ENCODE measurements at places on chromosomes 5 and 9.

GRCh38 chr5:168159425-168159824, 132.0 kb upstream of the WWC1 start:
- H3K4me3 ChIP-seq, result no peak overlapping the region
- no peaks in the 10 kb centered on the region for H3K4me1 ChIP-seq
- no peak overlapping the region for H3K27ac ChIP-seq

GRCh38 chr5:31825518-31826068, 186.7 kb downstream of the PDZD2 start:
- H3K27me3 ChIP-seq, result no peaks in the 10 kb centered on the region
- no peak overlapping the region for H3K4me3 ChIP-seq
- H3K4me1 ChIP-seq, result no peaks in the 10 kb centered on the region
- H3K27ac ChIP-seq, result no peak overlapping the region

- H3K4me3 ChIP-seq, result no peak overlapping the region
- no peak for DNase-seq
- H3K27me3 ChIP-seq, result no peaks in the 10 kb centered on the region
- no peaks in the 10 kb centered on the region for H3K36me3 ChIP-seq
Observed at GRCh38 chr9:75504721-75505120, 385.8 kb upstream of the PCSK5 start.

DNA sequence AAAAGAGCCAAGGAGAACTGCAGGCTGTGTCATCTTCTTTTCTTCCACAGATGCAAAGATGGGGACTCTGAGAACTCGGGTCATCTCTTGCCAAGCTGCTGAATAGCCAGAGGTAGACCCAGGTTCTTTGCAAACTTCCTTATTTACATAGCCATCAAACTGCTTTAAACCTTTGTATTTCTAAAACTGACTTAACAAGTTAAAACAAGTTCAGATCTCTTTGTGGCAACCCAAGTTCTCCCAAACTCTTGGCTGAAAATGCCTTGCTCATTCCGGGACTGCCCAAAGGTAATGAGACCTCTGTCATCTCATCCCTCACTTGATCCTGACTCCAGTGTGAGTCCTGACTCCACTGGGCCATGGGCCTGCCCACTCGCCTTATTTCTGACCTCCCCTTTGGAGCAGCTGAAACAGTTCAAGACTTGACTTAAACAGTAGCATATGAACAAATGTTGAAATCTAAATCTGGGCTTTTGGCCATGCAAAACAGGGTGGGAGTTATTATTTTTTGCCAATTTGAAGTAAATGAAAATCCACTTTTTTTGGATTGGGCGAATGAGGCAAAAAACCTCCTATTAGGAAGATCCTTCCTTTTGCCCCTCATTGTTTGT, 50.6 kb downstream of the FBXL7 start:
- no peaks in the 10 kb centered on the region for H3K36me3 ChIP-seq
- no peak overlapping the region for H3K4me3 ChIP-seq
- peaks cover 6% of the 10 kb centered on the region for H3K4me1 ChIP-seq
- H3K27me3 ChIP-seq, result no peaks in the 10 kb centered on the region
- DNase-seq, result no peak

GRCh38 chr9:22056402-22056801, 47.3 kb upstream of the CDKN2B start:
- no peak overlapping the region for H3K27ac ChIP-seq
- H3K4me1 ChIP-seq, result no peaks in the 10 kb centered on the region
- DNase-seq, result no peak
- no peak overlapping the region for H3K4me3 ChIP-seq

DNA sequence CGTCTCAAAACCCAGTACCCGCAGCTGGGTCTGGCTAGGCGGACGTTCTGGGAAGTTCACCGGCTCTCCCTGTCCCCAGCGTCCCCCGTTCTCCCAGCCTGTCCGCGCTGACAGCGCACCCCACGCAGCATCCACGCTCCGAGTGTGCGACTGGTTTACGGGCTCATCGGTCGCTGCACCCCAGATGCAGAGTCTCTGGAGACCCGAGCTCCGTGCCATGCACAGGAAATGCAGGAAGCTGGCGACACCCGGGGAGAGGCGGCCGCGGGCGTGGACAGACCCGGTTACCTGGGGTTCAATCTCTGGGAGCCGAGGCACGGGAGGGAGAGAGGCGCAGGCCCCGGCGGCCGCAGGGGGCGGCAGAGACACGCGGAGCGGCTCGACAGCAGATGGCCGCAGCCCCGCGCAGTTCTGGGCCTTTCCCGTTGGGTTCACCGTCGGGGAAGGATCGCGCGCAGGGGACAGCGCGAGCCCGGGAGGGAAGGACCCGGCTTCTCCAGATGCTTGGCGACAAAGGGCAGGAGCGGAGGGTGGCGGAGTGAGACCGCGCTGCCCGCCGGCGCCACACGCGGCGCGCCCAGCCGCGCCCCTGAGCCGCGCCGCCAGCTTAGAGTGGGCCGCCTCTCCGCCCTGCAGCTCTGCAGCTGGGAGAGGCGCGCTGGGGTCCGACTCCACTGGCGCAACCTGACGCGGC, 558 bp downstream of the SHROOM1 start:
- H3K27me3 ChIP-seq, result no peaks in the 10 kb centered on the region
- peak; percentile 94 for DNase-seq
- H3K27ac ChIP-seq, result no peak overlapping the region
- H3K4me3 ChIP-seq, result peak overlapping the region; percentile 45

DNA sequence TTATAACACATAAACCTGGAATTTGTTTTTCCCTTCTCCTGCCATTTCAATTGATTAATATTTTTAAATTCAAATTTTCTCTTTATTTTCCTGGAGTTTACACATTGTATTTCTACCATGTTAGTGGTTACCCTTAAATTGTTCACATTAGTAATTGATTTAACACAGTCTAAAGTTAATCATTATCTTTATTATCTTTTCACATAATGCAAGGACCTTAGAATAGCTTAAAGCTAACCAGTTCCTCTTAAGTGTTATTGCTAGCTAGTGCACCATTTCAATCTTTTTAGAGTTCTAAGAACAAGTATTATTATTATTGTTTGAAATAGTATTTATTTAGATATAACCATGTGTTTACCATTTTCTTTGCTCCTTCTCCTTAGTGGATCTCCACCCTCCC, 251.2 kb upstream of the FBXL7 start:
- no peaks in the 10 kb centered on the region for H3K4me1 ChIP-seq
- no peaks in the 10 kb centered on the region for H3K36me3 ChIP-seq
- no peak overlapping the region for H3K27ac ChIP-seq
- no peaks in the 10 kb centered on the region for H3K27me3 ChIP-seq
- DNase-seq, result no peak

- no peak overlapping the region for H3K27ac ChIP-seq
- no peak overlapping the region for H3K4me3 ChIP-seq
- no peaks in the 10 kb centered on the region for H3K36me3 ChIP-seq
- H3K4me1 ChIP-seq, result no peaks in the 10 kb centered on the region
- DNase-seq, result no peak
Observed at GRCh38 chr5:68369023-68369359, 153.4 kb downstream of the PIK3R1 start.

DNA sequence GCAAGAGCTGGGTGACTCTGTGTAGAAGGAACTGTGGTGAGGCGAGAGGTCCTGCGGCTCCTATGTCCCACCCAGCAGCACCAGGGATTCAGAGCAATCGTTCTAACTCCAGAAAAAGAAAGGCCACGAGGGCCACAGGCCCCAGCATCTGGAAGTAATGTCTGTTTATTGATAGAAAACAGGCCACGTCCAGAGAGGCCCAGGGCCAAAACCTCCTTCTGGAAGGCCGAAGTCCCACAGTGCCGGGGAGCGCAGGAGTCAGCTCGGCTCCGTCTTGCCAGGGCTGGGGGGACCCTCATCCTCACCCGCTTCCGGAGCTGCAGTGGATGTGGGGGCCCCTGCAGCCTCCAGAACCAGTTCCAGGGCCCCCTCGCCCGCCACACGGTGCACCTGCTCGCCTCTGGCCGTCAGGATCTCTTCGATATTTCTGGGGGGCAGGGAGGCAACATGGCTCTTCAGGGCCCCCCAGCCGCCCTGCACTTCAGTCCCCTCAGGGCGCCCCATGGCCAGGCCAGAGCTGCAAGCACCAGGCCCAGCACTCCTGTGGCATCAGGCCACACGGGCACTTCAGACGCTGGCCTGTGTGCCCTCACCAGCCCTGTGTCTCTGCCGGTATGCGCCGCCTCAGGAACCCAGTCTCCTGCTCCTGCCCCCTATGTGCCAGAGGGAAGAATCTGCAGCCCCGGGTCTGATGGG, 1.6 kb downstream of the DNLZ start:
- H3K4me1 ChIP-seq, result no peaks in the 10 kb centered on the region
- DNase-seq, result no peak
- H3K27me3 ChIP-seq, result no peaks in the 10 kb centered on the region

DNA sequence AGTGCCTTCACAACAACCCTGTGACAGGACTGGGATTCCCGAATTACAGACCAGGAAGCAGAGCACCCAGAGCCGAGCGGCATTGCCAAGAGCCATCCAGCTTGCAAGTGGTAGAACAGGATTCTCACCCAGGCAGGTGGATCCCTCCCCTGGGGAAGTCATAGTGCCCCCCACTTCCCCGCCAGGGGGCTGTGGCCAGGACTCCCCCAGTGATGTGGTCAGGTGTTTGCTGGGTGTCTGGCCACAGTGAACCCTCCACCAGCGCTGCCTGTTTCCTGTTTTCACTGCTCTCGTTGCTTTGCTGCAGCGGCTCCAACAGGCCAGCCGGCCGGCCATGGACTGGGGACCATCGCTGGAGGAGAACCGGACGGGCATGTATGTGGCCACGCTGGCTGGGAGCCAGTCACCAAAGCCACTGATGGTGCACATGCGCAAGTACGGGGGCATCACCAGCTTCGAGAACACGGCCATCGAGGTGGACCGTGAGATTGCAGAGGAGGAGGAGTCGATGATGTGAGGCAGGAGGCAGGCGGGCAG, 19.3 kb downstream of the SLC6A7 start:
- no peak overlapping the region for H3K27ac ChIP-seq
- H3K4me3 ChIP-seq, result no peak overlapping the region
- no peaks in the 10 kb centered on the region for H3K4me1 ChIP-seq
- peak; percentile 80 for DNase-seq
- no peaks in the 10 kb centered on the region for H3K36me3 ChIP-seq
- no peaks in the 10 kb centered on the region for H3K27me3 ChIP-seq

DNA sequence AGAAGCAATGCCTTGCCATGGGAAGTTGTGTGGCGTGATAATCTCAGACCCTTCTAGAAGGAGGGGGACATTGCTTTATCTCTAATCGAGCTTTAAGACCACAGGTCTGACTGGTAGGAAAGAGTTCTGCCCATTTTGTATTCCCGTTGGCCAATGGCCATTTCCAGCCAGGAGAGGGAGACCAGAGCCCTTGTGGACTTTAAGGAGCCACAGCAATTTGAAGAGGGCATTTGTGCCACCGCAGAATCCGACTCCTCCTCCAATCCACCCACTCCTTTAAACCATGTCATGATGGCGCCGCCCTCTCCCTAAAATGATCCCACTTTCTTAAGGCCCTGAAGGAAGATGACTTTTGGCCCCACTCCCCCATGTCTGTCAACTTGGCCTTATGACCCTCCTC, 560.5 kb upstream of the ADAMTS16 start:
- no peak overlapping the region for H3K4me3 ChIP-seq
- no peaks in the 10 kb centered on the region for H3K36me3 ChIP-seq
- no peak for DNase-seq
- H3K27ac ChIP-seq, result no peak overlapping the region

DNA sequence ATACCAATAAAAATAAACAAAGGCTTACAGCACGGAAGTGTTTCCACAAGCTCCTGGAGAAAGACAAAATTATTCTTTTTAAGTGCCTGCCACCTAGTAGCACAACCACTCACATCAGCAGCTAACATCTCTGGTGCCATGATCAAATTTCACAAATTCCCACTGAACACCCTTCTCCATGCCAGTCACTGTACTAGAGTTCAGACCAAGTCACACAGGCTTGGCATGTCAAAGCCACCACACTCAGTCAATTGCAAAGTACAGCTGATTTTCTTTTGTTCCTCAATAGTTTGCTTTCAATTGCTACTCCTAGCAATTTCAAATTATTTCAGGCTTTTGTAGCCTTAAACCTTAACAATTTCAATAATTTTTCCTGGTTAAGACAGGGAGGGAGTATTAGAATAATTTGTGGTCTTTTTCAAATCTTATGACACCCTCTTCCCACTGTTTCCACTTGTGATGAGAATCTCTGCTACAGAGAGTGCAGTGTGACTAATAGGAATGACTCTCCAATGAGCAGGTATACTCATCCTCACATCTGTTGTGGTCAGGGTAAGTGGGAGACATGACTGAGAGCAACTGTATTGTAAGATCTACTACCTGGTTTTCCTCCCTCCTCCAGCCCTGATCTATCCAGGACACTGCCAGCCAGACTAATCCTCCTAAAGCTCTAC, 46.2 kb downstream of the RNF145 start:
- no peak for DNase-seq
- no peak overlapping the region for H3K27ac ChIP-seq
- peaks cover 2% of the 10 kb centered on the region for H3K36me3 ChIP-seq
- H3K4me1 ChIP-seq, result no peaks in the 10 kb centered on the region

- H3K27ac ChIP-seq, result no peak overlapping the region
- DNase-seq, result no peak
- H3K4me1 ChIP-seq, result no peaks in the 10 kb centered on the region
- H3K27me3 ChIP-seq, result no peaks in the 10 kb centered on the region
- no peaks in the 10 kb centered on the region for H3K36me3 ChIP-seq
Observed at GRCh38 chr5:32541241-32541640, 44.1 kb upstream of the SUB1 start.

- H3K27me3 ChIP-seq, result no peaks in the 10 kb centered on the region
- peaks cover 5% of the 10 kb centered on the region for H3K4me1 ChIP-seq
- H3K27ac ChIP-seq, result no peak overlapping the region
Observed at GRCh38 chr5:78377056-78377717, 16.8 kb downstream of the SCAMP1 start.

GRCh38 chr5:20166456-20166855, 178.5 kb upstream of the CDH18 start:
- no peaks in the 10 kb centered on the region for H3K4me1 ChIP-seq
- H3K27ac ChIP-seq, result no peak overlapping the region
- no peak overlapping the region for H3K4me3 ChIP-seq
- H3K27me3 ChIP-seq, result no peaks in the 10 kb centered on the region
- no peak for DNase-seq

GRCh38 chr9:98877311-98877710, 66.4 kb upstream of the COL15A1 start:
- H3K4me1 ChIP-seq, result no peaks in the 10 kb centered on the region
- H3K27me3 ChIP-seq, result no peaks in the 10 kb centered on the region
- no peak overlapping the region for H3K4me3 ChIP-seq

- DNase-seq, result no peak
- H3K4me3 ChIP-seq, result no peak overlapping the region
- H3K4me1 ChIP-seq, result no peaks in the 10 kb centered on the region
- no peaks in the 10 kb centered on the region for H3K36me3 ChIP-seq
Observed at GRCh38 chr5:101024299-101024698, 121.2 kb upstream of the ST8SIA4 start.

DNA sequence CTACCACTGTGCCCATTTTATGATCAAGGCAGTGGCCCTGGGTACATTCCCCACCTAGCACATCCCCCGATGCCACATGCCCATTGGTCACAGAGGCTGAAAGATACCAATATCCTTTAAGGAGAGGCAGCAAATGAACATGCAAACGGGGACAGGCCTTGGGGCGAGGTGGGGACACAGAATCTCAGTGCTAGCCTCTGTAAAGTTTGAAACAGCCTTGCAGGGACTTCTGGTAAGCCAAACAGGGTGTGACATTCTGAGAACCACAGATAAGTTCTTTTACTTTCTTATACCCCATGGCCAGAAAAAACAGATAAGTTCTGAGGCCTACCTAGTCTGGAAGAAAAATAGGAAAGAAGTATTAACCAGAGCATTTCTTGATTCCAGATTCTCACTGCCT, 60.5 kb downstream of the ACER2 start:
- DNase-seq, result no peak
- H3K4me1 ChIP-seq, result no peaks in the 10 kb centered on the region
- no peak overlapping the region for H3K4me3 ChIP-seq

- no peaks in the 10 kb centered on the region for H3K27me3 ChIP-seq
- DNase-seq, result no peak
- no peaks in the 10 kb centered on the region for H3K36me3 ChIP-seq
- H3K27ac ChIP-seq, result no peak overlapping the region
Observed at GRCh38 chr9:104276709-104277245, 182.7 kb downstream of the SMC2 start.

All from aorta (tissue), 5 donors.